Effector CD8-positive, alpha-beta T cell (primary cell): ENCODE measurements at places on chromosomes 5 and 9.

GRCh38 chr9:137032858-137033257 is 970 bp upstream of the FUT7 start:
- no peak for DNase-seq

- peak; percentile 38 for DNase-seq
Observed at GRCh38 chr5:179679014-179679674, 1.7 kb downstream of the CBY3 start.

- DNase-seq: no peak
Observed at GRCh38 chr9:20112205-20112783, 323.5 kb upstream of the SLC24A2 start.

DNA sequence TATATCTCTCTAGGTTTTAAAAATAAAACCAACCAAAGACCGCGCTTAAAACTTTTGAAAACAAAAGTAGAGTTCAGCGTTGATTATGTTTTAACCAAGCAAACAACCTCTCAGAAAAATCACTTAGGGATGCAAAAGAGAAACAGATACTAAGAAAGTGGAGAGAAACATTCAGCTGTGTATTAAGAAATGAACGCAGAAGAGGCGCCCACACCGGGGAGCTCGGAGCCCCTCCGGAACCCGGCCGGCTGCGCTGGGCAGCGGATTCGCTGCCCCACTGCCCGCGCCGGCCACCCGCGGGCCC is 1.4 kb downstream of the PITX1 start:
- DNase-seq: no peak

GRCh38 chr9:33014665-33015014 is 10.4 kb upstream of the DNAJA1 start:
- no peak for DNase-seq

DNA sequence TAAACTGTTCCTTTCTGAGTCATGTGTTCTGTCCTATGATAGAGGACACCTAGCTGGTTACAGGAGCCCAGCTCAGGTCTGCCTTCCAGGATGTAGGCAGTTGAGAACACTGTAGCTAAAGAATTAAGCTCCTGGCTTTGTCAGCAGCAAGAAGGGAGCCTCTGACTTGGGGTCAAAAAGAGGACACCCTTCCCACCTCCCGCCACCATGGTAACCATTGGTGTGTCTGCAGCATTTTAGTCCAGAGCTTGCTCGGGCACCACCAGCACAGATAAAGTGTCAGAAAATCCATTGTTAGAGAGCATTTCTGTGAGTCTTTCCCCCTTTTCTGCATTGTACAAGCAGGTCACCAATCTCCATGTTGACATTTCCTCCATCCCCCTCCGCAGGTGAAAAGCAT is 181.7 kb downstream of the DOCK8 start:
- no peak for DNase-seq

- DNase-seq: no peak
Observed at GRCh38 chr5:32942225-32942989, 231.3 kb downstream of the NPR3 start.

GRCh38 chr5:122144236-122144635 is 14.9 kb downstream of the ZNF474 start:
- no peak for DNase-seq

- DNase-seq: no peak
Observed at GRCh38 chr5:4203146-4203545, 607.5 kb downstream of the IRX1 start.

DNA sequence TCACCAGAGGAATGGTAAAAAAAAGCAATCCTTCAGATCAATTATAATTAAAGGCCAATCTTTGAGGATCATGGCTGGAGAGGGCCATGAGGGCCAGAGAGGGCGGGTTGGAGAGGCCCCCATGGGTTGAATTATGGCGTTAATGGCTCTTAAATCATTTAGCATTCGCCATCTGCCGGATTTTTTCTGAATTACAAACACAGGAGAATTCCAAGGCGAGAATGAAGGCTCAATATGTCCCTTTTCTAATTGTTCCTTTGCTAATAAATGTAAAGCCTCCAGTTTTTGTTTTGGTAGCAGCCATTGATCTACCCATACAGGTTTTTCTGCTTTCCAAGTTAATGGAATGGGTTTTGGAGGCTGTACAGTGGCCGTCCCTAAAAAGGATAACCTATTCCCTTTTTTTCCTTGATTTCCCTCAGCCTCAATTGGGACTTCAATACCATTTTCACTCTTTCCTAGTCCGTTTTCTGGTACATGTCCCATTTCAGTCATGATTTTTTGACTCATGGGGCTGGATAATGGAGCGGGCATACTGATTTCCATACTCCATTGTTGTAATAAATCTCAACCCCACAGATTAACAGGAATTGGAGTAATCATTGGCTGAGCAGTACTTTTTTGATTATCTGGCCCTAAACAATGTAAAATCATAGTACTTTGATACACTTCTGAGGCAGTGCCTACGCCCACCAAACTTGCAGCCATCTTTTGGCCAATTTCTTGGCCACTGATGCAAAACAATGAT is 6.7 kb upstream of the TMEM141 start:
- no peak for DNase-seq

GRCh38 chr5:143229896-143230675 is 173.4 kb downstream of the NR3C1 start:
- no peak for DNase-seq

DNA sequence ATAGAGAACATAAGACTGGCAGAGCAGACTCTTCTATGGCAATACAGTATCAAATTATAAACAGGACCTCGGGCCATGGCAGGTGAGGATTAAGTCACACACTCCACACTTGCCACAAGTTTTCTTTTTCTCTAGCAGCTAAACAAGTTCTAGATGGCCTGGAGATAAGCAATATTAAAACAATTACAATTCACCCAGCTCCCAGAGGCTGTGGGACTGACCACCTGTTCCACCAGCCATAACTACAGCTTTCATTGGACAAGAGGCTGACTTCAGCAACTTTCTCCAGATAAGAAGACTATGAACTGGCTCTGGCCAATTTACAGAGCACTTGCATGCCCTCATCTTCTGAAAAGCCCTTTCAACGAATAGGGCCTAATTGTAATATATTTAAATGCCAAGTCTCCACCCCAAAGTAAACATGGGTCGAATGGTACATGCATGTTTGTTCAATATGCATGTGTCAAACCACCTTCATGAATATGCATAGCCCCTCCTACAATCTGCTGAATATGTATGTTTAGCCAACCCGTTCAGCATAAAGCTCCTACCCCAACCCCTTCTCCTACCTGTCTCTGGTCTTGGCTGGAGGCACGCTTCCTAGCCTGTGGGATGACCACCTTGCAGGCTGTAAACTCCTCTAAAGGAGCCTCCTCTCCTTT is 6.1 kb upstream of the CFAP157 start:
- DNase-seq: no peak

DNA sequence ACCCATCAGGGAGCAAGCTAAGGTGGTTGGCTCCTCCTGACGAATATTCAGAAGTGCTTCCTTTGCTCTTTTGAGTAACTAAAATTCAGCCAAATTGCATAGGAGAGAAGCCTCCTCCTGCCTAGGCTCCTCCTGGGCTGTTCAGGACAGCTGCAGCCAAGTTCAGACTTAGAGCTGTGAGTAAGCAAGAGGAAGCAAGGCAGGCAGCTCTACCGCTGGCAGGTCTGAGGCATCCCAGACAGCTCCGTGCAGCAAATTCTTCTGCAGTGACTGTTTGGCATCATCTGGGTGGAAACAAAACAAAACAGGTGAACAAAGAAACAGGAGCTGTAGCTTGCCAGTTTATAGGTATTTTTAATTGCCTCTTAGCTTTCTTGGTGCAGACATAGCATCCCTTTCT is 421.0 kb downstream of the GADD45G start:
- DNase-seq: no peak

GRCh38 chr5:42483472-42484154 is 60.4 kb downstream of the GHR start:
- DNase-seq: no peak

GRCh38 chr5:77960305-77960704 is 184.2 kb upstream of the TBCA start:
- no peak for DNase-seq

GRCh38 chr5:1040571-1040970 is 32.0 kb downstream of the NKD2 start:
- no peak for DNase-seq

DNA sequence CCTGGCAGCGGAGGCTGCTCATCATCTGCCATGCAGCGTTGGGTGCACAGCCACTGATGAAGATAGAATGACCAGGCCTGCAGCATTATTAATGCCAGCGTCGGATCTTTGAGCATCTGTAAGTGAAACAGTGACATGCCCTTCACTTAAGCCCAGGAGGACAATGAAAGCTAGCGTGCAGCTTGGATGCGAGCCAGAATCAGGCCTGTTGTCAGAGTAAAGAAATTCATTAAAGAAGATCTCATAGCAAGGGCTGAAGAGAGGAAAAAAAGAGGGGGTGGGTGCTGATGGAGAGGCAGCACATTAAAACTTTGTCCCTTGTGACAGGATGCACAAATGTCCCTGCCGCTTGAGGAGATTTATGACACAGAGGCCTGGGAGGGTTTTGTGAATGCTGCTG is 186.1 kb upstream of the MAST4 start:
- no peak for DNase-seq

DNA sequence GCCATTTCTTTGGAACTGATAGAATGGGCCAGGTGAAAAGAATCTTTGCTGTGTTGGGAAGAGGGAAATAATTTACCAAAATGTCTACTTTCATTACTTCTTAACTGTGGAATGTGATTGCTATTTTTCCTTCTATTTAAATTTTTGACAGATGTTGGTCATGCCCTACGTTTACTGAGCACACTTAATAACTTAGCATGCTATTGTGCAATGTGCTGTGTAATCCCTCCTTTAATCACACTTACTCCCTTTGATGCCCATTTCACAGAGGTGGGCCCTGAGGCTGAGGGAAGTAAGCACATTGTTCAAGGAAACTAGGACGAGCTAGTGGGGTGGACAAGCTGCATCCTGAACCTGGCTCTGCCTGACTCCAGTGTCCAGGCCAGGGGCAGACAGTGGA is 47.8 kb upstream of the INSYN2B start:
- no peak for DNase-seq

- DNase-seq: no peak
Observed at GRCh38 chr5:79561525-79561893, 47.6 kb upstream of the HOMER1 start.

- DNase-seq: no peak
Observed at GRCh38 chr9:82284758-82285157, 296.2 kb downstream of the SPATA31D1 start.

DNA sequence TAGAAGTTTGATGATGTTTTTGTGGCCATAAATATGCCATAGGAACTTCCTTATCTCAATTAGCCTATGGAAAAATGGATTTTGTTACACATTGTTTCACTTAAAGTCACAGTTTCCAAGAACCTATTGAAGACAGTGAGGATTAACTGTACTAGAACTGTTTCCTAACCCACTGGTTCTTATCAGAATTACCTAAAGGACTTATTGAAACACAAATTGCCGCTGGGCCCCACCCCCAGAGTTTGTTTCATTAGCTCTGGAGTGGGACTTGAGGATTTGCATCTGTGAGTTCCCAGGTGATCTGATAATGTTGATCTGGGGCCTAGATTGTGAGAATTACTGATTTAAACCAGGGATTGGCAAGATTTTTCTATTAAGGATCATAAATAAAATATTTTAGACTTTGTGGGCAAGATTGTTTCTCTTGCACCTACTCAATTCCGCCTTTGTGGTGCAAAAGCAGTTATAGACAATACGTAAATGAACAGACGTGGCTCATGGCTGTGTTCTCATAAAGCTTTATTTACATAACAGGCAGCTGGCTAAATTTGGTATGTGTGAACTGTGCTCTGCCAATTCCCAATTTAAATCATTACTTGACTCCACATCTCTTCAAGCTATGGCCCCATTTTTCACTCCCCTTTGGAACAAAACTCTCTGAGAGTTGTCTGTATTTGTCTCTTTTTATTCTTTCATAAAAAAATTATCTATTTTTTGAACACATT is 9.3 kb downstream of the JAK2 start:
- DNase-seq: no peak

DNA sequence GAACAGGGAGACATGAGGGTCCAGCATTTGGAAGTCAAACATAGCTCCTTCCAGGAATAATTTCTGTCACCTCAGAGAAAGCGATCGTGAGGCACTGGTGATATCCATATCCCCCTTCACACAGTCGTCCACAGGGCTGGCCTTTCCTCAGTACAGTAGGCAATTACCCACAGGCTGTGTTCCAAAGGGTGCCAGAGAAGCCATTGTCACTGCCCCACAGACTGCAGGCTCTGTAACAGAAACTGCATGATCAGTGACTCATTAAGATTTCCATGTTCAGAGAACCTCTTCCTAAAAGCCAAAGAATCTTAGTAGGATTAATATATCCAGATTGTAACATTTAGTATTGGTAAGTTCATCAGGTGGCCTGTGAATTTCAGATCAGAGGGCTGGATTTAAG is 127.6 kb downstream of the RPS23 start:
- no peak for DNase-seq

GRCh38 chr9:112774006-112774996 is 23.7 kb downstream of the SNX30 start:
- DNase-seq: no peak

- DNase-seq: no peak
Observed at GRCh38 chr9:91191411-91192380, 170.0 kb downstream of the AUH start.

- no peak for DNase-seq
Observed at GRCh38 chr5:100537946-100538345, 2.8 kb downstream of the FAM174A start.

GRCh38 chr5:75620184-75620959 is 9.1 kb downstream of the ANKDD1B start:
- no peak for DNase-seq

DNA sequence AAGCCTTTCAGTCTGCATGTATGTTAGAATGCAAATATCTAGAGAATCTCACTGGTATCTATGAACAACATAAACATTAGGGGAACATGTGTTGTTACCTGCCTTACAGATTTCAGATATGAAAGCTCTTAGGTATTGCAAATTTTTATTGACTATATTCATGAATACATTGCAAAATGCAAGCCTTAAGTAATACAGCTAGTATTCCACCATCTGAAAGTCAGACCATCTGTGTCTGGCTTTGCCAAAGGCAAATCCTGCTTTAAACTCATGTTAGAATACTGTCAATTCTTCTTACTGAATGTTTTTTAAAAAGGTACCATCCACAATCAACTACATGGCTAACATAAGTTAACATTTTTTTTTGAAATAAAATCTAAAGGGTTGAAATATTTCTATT is 215.6 kb downstream of the AP3B1 start:
- no peak for DNase-seq

DNA sequence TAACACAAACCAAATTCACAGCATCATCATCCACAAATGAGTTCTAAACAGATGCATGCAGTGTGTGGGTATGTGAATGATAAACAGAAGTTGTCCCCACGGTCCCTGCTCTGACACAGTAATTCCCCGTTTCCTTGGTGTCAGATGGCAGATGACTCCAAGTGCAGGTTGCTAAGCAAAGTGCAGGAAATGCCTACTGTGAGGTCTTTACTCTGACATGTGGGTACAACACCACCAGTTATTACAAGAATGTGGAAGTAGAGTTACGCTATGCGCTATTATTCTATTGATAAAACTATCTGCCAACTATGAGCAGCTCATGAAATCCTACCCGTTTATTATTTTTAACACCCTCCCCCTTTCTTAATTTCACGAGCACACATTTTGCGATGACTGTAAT is 448.9 kb downstream of the BNC2 start:
- DNase-seq: no peak
